Cardiac fibroblast (primary cell): ENCODE measurements at places on chromosomes 13 and 19.

- peak; percentile 19 for DNase-seq
Observed at GRCh38 chr13:47594833-47595232, 406.2 kb downstream of the SUCLA2 start.

DNA sequence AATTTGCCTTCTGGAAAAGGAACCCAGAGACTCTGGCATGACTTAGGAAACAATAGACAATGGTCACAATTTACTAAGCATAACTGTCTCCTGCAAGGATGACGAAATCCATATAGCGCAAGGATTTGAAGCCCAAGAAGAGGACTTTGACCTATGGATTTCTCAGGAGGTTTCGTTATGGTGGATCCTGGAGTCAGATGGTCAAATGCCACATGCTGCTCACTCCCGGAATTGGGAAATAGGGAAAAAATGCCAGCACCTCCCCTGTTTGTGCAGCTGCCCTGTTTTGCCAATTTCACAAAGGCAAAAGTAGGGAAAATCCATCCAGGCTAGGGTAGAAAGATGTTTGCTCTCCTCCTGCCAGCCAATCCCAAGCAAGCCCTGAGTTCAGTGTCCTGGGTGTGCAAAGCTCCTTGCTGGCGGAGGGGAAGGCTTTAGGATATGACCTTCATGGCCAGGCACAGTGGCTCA lies 23.4 kb downstream of the RDH8 start:
- DNase-seq = no peak

DNA sequence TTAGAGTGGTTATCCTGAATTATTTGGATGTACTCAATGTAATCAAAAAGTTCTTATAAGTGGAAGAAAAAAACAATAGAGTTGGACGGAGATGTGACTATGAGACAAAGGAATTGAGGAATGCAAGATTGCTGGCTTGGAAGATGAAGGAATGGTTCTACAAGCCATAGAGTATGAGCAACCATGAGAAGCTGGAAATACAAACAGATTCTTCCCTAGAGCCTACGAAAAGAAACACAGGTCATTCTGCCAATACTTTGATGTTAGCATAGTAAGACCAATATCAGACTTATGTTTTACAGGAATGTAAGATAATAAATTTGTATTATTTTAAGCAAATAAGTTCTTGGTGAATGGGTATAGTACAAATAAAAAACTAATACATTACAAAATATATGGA lies 249.2 kb downstream of the DIAPH3 start:
- DNase-seq = peak; percentile 4

- no peak for DNase-seq
Observed at GRCh38 chr19:47581605-47582319, 8.8 kb upstream of the ZNF541 start.

DNA sequence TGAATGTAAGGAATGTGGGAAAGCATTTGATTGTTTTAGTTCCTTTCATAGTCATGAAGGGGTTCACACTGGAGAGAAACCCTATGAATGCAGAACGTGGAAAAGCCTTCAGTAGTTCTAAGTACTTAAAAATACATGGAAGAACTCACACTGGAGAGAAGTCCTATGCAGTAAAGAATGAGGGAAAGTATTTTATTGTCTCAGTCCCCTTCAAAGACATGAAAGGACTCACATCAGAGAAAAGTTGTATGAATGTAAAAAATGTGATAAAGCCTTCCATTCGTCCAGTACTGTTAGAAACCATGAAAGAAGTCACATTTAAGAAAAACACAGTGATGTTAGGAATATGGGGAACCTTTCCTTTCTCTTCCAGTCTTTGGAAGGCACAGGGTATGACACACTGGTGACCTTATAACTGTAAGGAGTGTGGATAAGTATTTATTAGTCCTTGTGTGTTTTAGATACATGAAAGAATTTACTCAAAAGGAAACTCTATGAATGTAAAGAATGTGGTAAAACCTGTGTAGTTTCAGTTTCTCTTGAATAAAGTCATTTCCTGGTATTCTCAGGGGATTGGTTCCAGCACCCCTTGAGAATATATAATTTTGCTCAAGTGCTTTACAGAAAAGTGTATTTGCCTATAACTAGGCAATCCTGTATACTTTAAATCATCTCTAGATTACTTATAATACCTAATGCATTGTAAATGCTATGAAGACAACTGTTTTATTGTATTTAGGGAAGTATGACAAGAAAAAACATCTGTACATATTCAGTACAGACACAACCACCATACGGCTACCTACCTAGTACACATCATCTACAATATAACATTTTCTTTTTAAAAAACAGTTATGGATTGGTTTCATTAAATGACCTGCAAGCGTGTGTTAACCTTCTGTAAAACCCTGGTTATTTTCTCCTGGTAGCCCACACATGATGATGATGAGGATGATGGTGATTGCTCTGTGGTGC lies 52.8 kb downstream of the ZNF823 start:
- DNase-seq = no peak

DNA sequence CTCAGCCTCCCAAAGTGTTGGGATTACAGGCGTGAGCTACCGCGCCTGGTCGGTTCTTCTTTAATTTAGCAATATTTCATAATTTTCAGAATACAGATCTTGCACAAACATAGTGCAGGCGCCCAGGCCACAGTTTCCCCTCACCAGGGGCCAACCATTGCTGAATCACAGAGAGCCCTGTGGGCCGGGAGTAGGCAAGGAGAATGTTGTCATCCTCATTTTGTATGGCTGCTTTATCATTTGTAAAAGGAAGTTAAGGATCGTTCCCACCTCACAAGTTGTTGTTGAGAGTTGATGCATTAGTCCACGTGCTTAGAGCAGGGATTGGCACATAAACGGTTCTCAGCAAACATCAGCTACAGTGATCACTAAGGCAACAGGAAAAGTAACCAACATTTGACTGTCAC lies 30.2 kb downstream of the MEIS3 start:
- DNase-seq = peak; percentile 20

- DNase-seq = peak; percentile 68
Observed at GRCh38 chr19:45547965-45548609, 36.5 kb downstream of the OPA3 start.

GRCh38 chr13:98874029-98874397 lies 103.9 kb downstream of the DOCK9 start:
- peak; percentile 21 for DNase-seq

- DNase-seq = no peak
Observed at GRCh38 chr13:110829486-110829885, 85.4 kb downstream of the ANKRD10 start.

- DNase-seq = no peak
Observed at GRCh38 chr13:36772853-36773252, 46.2 kb upstream of the RFXAP start.

DNA sequence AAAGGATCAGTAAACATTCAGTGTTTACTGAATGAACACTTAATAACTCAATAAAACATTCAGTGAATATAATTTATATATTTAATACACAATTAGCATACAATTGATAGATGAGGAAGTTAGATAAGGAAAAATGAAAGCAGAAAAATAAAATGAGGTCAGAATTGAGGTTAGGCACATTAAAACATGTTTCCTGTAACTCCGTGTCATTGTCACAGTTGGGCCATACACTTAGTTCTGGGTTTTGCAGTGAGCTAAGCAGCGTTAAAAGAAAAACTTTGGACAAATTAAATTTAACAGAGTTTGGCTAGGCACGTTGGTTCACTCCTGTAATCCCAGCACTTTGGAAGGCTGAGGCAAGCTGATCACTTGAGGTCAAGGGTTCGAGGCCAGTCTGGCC lies 71.4 kb downstream of the MIPEP start:
- no peak for DNase-seq

- peak; percentile 47 for DNase-seq
Observed at GRCh38 chr13:42007844-42008243, 40.6 kb upstream of the DGKH start.

DNA sequence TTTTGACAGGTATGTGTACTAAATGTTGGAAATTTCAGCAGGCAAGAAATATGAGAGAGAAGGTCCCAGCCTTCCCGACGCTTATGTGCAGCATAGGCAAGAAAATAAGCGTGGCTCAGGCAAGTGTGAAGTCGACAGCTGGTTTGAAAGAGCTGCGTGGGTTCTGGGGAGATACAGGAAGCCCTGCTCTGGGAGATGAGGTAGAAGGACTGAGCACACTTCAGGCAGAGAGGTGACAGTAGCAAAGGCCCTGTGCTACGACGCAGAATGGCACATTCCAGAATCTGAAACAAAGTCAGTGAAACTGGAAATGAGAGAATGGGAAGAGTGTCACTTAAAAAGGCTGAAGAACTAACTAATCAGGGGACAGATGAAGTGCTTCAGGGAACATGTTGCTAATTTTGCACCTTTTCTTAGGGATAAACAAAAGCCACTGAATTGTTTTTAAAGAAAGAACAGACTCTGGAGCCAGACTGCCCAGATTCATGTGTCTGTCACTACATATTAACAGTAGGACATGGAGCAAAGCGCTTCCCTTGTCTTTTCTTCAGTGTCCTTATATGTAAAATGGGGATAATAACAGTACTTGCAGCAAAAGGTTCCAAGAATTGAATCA lies 160.1 kb downstream of the SPRY2 start:
- no peak for DNase-seq

DNA sequence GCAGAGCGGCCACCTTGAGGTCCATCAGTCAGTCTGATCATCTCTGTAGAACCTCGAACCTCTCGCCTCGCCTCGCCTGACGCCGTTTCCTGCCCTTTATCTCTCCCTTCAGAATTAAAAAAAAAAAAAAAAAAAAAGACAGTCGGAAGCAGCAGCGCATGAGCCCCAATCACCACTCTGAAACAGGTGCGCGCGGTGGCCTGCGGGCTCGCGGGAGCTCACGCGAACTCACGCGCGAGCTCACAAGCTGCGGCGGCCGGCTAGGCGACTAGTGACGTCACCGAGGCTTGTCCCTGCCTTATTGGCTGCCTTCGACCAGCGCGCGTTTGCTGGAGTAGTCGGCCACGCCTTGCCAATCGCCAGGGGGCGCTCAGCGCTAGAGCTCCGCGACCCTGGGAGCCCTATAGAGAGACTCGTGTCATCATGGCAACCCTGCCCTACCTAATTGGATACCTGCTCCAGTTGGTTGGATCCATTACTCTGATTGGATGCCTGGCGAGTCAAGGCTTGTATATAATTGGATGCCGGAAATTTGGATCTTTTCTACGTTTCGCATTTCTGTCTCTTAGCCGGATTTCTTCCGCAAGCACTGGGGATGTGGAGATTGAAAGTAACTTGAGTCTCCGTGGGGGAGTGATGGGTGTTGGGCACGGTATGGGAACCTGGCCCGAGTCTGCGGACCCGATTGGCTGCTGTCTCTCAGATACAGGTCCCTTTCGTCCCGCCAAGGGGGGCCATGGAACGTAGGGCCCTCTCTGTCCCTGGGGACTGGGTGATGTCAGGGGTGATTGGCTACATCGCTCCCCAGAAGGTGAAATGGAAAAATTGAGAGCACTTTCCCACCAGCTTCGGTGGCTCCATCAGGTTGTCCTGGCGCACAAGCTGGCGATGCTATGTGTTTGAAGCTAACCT lies 31.6 kb downstream of the SYT3 start:
- peak; percentile 74 for DNase-seq

- no peak for DNase-seq
Observed at GRCh38 chr13:37375071-37375470, 223.5 kb downstream of the POSTN start.

DNA sequence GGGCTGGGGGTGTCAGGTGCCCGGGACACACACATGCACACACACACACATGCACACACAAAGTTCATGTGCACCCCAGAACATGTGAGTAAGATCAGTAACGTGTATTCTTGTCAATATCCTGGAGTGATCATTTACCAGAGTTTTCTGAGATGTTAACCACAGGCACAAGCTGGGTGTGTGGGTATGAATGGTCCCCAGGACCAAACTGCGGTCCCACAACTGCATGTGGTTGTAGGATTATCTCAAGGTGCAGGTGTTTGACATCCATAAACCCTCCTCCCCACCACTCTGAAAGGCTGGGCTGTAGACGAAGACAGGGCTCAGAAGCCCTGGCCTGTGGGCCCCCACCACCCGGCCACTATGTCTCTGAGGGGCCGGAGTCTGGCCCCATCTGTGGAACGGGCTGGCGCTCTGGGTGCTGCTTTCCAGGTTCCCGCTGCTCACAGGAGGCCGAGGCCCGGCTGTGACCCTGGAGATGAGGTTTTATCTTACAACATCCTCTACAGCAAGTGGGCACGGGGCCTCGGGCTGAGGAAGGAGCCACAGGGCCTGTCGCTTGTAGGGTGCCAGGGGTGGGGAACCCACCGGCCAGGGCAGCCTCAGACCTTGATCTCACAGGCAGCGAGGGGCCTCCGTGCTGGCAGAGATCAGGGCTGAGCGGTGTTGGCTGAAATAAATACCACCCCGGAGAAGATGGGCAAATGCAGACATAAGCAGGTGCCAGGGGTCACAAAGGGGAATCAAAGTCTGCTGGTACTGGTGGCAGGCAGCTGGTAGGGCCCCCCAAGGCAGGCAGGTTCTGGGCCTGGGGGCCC lies 4.3 kb downstream of the F2RL3 start:
- DNase-seq = no peak

DNA sequence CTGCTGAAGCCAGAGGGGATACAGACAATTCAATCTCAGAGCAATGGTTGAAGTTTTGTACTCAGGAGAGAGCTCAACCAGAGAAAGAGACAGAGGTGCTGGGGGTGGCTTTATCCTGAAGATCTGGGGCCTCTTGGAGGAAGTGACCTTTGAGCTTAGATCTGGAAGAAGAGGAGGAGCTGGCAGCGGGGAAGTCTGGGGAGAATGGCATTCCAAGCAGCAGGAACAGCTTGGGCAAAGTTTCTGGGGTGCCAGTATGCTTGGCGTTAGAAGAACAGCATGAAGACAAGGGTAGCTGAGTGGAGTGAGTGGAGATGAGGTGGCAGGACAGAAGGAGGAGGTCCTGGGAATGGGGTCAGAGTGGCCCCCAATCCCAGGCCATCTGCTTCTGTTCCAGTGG lies 11.3 kb downstream of the MAST3 start:
- no peak for DNase-seq

- no peak for DNase-seq
Observed at GRCh38 chr19:55620410-55621204, 3.8 kb downstream of the ZNF784 start.

- peak; percentile 85 for DNase-seq
Observed at GRCh38 chr13:47175172-47175866, 278.5 kb upstream of the HTR2A start.

DNA sequence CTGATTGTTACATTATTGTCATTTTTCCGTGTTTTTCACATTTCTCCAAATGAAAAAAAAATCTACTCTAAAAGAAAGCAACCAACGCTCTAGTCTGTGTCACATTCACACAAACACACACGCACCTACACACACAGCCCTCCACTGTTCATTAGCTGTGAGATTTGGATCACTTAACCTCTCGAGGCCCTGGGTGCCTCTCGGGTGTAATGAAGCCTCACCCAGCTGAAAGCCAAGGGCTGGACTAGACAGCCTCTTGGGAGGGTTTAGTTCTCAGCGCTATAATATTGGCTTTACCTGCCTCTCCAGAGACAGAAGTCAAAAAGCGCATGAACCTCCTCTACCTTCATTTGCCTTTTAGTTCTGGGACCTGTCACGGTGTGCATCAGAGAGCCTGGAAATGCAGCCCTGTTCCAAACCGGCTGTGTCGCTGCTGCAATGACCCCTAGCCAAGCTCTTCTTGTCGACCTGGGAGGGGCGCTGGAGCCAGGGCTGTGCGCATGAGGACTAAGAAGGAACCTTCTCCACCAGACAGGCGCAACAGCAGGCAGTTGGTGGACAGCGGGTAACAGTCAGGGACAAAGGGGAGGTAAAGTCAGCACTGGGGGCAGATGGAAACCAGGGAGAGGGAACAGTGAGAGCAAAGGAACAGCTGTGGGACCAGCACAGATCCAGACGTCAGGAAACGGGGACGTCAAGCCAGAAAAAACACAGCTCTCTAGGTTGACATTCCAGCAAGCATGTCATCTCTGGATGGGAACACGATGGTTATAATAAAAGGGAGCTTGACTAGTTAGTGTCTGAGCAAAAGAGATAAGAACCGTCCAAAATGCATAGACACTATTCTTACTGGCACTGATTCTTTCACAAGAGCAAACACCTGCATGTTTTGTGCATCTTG lies 375.9 kb downstream of the EFNB2 start:
- DNase-seq = no peak
